ENCODE measurements at places on chromosomes 4 and X.
A peak's percentile ranks its signal among the peaks of the same experiment; 100 is the strongest.

DNA sequence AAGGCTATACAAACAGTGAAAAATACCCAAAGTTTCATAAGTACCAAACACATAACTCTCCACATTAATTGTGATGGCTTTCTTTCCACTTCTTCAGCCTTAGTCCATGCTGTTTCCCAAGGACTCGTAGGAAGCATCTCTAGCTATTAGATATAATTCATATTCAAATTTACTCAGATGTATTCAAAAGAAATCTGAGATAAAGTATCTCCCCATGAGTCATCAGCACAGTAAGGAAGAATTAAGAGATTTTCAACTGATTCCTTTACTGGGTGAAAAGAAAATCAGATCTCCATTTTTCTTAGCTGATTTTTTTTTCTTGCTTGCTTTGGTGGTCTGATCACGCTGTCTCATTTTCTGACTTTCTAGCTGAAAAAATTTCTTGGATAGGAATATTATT, 71.7 kb downstream of the MID1 start:
- DNase-seq = no peak

GRCh38 chr4:173506597-173507211, 23.3 kb downstream of the HAND2 start:
- DNase-seq = no peak

DNA sequence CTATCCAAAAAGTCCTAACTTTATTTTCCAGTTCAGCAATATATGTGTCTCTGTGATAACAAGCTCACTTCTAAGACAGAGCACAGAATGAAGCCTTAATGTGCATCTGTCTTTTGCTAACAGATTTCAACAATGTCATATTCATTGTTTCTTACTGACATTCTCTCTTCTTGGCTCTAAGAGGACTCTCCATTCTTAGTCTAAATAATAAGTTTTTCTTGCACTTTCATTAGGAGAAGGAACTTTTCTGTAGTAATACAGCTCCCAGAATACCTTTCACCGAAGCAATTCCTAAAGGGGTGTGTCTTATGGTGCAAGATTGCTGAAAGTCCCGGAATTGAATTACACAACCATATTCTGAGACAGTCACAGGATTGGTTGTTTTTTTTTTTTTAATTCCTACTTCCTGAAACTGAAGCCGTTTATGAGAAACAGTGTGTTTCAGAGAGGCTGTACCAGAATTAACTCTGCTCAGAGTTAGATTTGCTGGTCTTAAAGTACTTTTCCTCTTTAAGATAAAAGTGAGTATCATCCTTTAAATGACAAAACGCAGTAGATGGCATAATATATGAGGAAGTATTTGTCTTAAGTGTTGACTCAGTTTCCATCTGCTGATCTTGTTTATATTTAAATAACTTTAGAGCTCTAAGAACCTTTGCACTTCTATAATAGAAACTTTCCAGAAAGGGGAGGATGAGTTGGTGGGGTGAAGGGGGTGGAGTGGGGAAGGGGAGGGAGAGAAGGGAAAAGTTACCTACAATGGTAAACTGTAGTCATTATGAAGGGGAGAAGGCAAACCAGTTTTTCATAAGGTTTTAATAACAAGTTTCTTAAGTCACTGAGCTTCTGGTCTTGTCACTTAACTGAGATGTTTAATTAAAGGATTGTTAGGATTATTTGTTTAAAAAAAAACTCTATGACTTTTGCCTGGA, at the start of gene ALPK1:
TSS of gene ALPK1 (plus strand) at position 421 of the 932 bp plus-strand sequence.
- peak; percentile 58 for DNase-seq

DNA sequence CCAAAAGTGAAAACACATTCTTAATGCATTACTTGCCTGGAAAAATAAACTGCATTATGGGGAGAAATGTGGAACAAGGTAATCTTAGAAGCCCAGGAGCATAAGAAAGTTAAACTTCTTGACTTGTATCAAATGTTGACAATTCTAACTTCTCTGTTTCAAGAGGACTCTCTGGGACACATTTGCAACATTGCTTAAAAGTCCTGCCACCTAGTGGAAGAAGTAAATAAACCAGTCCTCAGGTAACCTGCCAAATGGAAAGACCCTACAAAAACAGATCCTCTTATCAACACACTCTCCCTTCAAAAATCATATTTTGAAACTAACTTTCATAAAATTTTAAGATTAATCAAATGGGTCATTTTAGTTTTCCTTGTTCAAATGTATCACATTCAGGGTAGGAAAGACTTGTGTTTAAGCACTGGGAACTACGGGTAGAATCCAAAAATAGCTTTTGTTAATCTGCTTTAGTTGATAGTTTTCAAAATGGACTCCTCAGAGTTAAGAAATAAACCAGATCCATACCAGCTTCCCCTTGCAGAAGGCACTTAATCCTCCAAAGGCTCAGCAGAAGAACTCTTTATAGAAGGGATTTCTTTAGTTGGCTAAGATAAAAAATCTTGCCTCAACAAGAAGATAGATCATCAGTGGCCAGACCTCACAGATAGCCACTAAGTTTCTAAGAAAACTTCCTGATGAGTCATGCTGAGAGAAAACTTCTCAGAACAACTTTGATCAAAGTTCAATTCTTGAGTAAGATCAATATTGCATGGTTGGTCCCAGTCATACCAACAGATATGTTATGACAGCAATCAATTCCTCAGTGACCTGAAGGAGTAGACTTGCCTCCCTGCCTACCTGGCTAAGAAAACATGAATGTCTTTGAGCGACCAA, 141.7 kb downstream of the HHIP start:
- peak; percentile 2 for DNase-seq

DNA sequence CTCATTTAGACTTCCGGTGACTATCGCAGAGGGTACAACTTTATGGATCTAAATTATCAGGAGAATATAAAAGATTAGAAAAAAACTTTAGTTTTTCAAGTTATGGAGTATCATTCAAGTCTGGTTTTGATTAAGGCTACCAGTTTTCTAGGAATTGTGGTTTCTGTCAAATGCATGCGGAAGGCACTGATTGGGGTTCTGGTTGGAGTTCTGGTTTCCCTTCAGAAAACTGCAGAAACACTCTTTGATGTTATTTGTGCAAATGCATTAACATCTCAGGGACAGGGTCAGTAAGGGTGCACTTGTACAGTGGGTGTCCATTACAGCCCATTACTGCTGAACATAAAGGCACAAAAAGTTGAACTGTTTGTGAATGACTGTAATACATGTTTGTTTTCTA, 100.2 kb downstream of the LIMCH1 start:
- DNase-seq = no peak
